ENCODE measurements at places on chromosomes 5 and 9. TPM values are rescaled to one million over a fixed set of nuclear protein-coding genes. Genes with fewer than 3 reads are reported as not detected.

- DNase-seq = no peak
Observed at GRCh38 chr9:34578241-34579103, 11.1 kb downstream of the CNTFR start.

GRCh38 chr5:159837860-159838259 is 78.4 kb upstream of the ADRA1B start:
- DNase-seq = no peak

The MVB12B gene
- total RNA-seq = 65.7 TPM

The C5orf34 gene
- total RNA-seq = 1.5 TPM

GRCh38 chr9:32589083-32589723 is 16.2 kb upstream of the NDUFB6 start:
- no peak for DNase-seq

- no peak for DNase-seq
Observed at GRCh38 chr9:92770360-92770995, 5.8 kb upstream of the BICD2 start.

The SPATA31E1 gene
- not detected for total RNA-seq

The PLPP1 gene
- 79.5 TPM for total RNA-seq

DNA sequence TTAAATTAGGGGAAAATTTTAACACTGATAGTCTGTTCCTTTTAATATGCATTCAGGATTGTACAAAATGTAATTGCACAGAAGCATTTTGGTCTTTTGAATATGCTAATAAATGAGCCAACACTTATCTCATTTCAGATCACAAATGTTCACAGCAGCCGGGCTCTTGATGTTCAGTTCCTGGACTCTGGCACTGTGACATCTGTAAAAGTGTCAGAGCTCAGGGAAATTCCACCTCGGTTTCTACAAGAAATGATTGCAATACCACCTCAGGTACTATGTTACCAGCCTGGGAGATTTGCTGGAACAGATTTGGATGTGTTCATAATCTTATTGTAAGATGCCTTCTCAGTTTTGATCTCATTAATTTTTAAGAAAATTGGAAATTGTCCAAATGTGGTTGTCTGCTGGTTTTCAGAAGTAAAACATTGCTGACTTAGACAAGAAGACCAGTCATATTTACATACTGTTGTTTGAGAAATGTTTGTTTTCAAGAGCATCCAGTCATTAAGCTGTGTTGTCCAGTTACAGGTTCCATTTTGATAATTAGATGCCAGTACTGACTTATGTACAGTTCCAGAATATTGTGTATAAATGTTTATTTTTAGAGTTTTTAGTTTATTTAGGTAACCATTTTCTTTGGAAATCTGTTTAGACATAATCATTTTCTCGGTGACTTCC is 23.0 kb upstream of the TMOD1 start:
- DNase-seq = no peak
